Posterior cingulate gyrus (tissue), 11 donors: ENCODE measurements at places on chromosomes 3 and 15.
A peak's percentile ranks its signal among the peaks of the same experiment; 100 is the strongest.

GRCh38 chr3:192366916-192367315 lies 360.4 kb downstream of the FGF12 start:
- no peak for DNase-seq

DNA sequence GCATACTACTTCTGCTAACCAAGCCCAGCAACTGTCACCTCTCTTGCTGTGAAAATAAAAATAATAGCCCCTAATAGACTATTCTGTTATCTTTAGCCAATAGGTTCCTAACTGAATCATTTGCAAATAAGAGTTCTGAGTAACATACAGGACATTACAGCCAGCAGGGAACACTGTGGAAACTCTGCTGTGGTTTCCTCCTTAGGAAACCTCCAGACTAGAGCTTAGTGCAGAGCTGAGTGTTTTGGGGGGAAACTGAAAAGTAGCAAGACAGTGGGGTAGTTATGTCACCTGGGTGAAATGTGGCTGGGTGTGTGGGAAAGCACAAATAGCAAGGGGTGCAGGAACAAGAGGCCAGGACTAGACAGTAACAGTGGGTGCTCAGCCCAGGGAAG lies 32.4 kb downstream of the DZIP1L start:
- no peak for DNase-seq

GRCh38 chr3:140508550-140508949 lies 169.3 kb upstream of the TRIM42 start:
- no peak for DNase-seq

- no peak for DNase-seq
Observed at GRCh38 chr3:27166888-27167287, 202.3 kb downstream of the NEK10 start.

GRCh38 chr15:72754096-72754495 lies 29.5 kb downstream of the ADPGK start:
- DNase-seq = no peak

- DNase-seq = peak; percentile 72
Observed at GRCh38 chr15:92091155-92091734, 237.7 kb downstream of the SLCO3A1 start.

- no peak for DNase-seq
Observed at GRCh38 chr3:85189731-85190130, 230.9 kb downstream of the CADM2 start.

- peak; percentile 57 for DNase-seq
Observed at GRCh38 chr3:128452120-128452519, 14.6 kb downstream of the DNAJB8 start.

DNA sequence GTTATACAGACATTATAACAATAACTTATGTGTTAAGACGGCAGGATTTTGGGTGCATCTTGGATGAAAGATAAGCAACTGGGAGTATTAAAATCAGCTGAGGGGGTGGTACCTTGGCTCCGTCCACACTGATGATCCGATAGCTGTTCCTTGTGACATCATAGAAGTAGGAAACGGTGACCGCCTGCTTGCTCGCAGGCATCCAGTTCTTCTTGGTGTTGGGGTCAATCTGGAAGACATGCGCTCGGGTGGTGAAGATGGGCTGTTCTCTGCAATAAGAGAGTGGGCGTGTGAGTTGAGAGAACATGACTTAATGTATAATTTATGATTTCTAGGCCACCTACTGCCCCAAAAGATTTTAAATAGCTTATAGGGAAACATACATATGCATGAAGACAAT lies 59.9 kb downstream of the HOMER2 start:
- DNase-seq = no peak

GRCh38 chr15:75067123-75067830 lies 43.9 kb downstream of the PPCDC start:
- no peak for DNase-seq

GRCh38 chr3:150469931-150470740 lies 62.0 kb downstream of the TSC22D2 start:
- no peak for DNase-seq

- no peak for DNase-seq
Observed at GRCh38 chr15:80308002-80308401, 56.0 kb upstream of the CTXND1 start.

GRCh38 chr3:18648159-18648558 lies 223.0 kb upstream of the SATB1 start:
- no peak for DNase-seq

- DNase-seq = no peak
Observed at GRCh38 chr3:158226429-158226828, 116.5 kb downstream of the RSRC1 start.

DNA sequence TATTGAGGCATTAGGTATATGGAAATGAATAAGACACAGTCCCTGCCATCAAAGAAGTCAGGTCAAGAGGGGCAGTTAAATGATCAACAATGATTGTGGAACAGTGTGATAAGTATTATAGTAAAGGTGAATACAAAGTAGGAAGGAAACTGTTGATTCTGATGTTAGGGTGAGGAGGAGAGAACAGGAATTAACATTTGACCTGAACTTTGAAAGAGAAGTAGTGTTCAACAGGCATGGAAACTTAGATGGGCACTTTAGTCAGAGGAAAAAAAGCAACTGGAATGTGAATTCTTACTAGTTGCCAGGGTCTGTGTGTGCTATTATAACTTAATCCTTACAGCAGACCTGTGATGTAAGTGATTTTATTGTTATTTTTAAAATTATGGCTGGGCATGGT lies 17.6 kb downstream of the HACD3 start:
- DNase-seq = no peak

DNA sequence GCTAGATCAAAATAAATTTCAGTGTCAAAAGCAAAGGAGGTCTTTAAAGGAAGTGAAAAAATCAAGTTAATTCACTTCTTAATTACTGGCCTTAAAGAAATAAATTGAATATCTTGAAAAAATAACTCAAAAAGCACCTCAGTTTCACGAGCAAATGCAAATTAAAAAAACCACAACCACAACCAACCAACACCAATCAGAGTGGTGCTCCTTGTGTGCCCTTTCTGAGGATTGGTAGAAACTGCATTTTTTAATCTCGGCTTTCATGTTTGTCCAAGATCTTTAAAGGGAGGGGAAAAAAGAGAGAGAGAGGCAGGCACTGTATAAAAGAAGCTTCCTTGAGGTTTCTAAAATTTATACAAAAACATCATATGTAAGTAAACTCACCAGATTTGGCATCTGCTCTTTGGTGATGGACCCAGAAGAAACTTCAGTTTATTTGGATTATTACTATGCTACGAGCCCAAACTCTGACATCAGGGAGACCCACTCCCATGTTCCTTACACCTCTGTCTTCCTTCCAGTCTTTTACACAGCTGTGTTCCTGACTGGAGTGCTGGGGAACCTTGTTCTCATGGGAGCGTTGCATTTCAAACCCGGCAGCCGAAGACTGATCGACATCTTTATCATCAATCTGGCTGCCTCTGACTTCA lies at the start of gene GPR15:
Gene GPR15, plus strand, starts transcription at position 357 of the 653 bp plus-strand sequence. Its CDS starts 56 bp downstream, at position 413.
- no peak for DNase-seq

GRCh38 chr3:183317886-183318865 lies 65.1 kb downstream of the B3GNT5 start:
- DNase-seq = no peak

GRCh38 chr3:48656841-48657281 lies 5.8 kb downstream of the CELSR3 start:
- no peak for DNase-seq

GRCh38 chr3:189084620-189085019 lies 87.2 kb upstream of the TPRG1 start:
- no peak for DNase-seq

GRCh38 chr3:52983336-52983807 lies 62.5 kb downstream of the SFMBT1 start:
- no peak for DNase-seq

DNA sequence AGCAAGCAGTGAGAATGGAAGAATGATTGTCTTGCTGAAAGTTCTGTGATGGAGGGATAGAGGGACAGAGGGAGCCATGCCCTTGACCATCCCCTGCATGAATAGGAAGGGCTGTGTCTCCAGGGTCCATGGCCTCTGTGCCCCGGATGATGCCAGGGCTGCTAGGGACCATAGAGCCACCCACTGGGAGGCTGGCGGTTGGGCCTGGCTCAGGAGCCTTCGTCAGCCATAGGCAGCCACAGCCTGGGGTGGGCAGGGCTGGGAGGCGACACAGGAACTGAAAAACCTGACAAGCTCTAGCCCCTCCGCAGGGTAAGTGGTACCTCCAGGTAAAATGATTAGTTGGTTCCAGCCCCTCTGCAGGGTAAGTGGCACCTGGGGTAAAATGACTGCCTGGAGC lies 19.1 kb upstream of the LAMP3 start:
- no peak for DNase-seq

- DNase-seq = no peak
Observed at GRCh38 chr3:107446706-107447105, 69.5 kb downstream of the CCDC54 start.

DNA sequence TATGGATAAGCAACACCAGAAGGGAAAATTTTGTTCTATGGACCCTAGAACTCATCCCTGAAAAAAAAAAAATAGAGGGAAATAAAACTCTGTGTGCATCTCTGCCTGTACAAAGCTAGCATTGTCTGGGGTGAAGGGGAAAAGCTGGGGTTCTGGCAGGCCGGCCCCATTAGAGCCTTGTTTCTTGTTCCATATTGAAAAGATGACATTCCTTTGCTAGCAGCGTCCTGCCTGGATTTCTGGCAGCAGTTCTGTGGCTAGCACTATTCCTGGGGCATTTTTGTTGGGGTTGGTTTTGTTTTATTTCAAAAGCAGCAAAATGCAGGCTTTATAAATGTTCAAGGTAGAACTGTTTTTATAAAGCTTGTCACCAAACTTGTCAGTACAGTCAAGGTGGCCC lies 45.2 kb downstream of the RARB start:
- DNase-seq = no peak
